ENCODE measurements at places on chromosomes 16 and 17. TPM values are rescaled to one million over a fixed set of nuclear protein-coding genes. Genes with fewer than 3 reads are reported as not detected.

Gene ALOXE3
- 1.2 TPM for total RNA-seq

Gene SPNS3
- 4.9 TPM for total RNA-seq

Gene KIAA0753
- 15.9 TPM for total RNA-seq

DNA sequence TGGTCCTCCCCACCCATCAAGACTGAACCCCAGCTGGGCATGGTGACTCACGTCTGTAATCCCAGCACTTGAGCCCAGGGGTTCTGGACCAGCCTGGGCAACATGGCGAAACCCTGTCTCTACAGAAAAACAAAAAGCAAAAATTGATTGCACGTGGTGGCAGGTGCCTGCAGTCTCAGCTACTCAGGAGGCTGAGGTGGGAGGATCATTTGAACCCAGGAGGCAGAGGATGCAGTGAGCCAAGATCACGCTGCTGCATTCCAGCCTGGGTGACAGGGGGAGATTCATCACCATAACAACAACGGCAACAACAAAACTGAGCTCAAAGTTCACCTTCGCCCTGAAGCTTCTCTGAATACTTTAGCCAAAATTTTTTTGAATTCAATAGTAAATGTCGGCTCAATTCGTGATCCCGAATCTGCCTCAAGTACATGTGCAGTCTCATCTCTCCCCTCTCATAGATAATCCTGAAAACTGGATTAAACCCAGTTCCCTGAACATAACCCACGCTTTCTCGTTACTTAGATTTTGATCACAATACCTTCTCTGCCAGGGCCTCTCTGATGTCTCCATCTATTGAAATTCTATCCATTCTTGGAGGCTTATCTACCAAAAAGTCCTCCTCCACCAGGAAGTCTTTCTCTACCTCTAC is 13.5 kb upstream of the MYH10 start:
- H3K4me1 ChIP-seq, result no peaks in the 10 kb centered on the region
- H3K4me3 ChIP-seq, result no peak overlapping the region
- no peak for DNase-seq
- H3K27me3 ChIP-seq, result no peaks in the 10 kb centered on the region

Gene CCL3
- 5.6 TPM for total RNA-seq

- no peak for DNase-seq
- no peaks in the 10 kb centered on the region for H3K4me1 ChIP-seq
These were observed 719.7 kb upstream of the CDH8 start for GRCh38 chr16:62755938-62756337.

- H3K4me3 ChIP-seq, result peak overlapping the region; percentile 49
- no peaks in the 10 kb centered on the region for H3K27me3 ChIP-seq
- H3K4me1 ChIP-seq, result peaks cover 73% of the 10 kb centered on the region
- DNase-seq, result no peak
These were observed 952 bp downstream of the CD300A start for GRCh38 chr17:74467221-74467951.

DNA sequence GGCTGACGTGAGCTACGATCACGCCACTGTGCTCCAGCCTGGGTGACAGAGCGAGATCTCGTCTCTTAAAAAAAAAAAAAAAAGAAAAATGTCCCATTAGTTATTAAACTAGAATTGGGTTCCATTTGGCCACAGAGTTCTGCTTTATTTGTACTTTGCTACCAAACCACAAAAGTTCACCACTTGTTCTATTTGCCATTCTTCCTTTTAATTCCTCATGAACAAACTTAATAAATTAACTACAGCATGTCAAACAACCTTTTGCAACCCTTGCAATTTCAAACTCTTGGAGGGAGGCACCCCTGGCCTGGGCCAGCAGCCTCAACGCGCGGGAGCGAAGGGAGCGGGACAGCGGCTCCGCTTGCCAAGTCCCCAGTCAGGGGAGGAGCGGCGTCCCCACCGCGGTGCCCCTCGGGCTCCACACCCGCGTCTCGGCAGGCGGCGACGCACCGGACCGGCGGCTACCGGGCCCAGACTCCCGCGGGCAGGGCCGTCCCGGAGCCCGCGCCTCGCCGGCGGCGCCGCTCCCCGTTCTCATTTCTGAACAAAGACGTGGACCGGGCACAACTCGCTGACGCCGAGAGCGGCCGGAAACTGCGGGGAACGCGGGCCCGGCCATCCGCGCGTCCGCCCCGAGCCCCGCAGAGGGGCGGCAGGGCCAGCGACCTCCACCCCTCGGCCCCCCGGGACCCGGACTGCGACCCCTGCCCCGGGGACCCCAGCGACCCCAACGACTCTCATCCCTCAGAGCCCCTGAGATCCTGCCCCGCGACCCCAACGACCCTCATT is 775 bp downstream of the CYTH1 start:
- H3K36me3 ChIP-seq, result peaks cover 3% of the 10 kb centered on the region
- peak overlapping the region; percentile 62 for H3K4me3 ChIP-seq
- peak overlapping the region; percentile 83 for H3K27ac ChIP-seq
- no peaks in the 10 kb centered on the region for H3K27me3 ChIP-seq

DNA sequence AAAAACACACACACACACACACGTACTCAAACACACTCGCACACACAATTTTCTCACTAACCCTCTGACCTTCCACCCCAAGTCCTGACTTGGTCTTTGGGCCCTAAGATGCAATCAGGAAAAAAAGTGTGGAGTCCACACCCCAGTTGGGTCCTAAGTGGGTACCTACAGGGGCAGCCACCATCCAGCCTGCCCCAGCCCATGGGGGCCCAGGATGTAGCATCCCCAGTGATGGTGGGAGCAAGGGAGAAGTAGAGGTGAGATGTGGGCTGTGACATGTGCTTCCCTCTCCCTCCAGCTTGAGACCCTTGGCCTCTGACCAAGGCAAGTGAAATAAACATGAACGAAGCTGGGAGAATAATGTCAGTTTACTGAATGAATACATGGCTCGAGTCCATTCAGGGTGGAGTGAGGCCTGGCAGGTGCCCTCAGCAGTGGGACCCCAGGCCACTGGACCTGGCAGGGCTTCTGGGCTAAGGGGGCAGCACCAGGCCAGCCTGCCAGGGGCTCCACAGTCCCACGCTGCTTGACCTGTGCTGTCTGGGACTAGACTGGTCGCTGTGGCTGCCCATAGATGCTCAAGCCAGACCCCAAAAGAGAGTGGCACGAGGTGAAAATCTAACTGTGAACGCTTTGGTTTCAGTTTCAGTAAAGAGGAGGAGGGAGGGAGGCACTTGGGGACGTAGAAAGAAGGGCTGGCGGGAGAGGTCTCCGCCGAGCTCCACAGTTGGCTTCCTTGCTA is 73.7 kb downstream of the MRC2 start:
- H3K36me3 ChIP-seq, result no peaks in the 10 kb centered on the region
- peaks cover 2% of the 10 kb centered on the region for H3K27me3 ChIP-seq
- no peak overlapping the region for H3K27ac ChIP-seq
- no peak for DNase-seq

- no peak overlapping the region for H3K4me3 ChIP-seq
- DNase-seq, result no peak
- no peak overlapping the region for H3K27ac ChIP-seq
- H3K27me3 ChIP-seq, result peaks cover 4% of the 10 kb centered on the region
- peaks cover 21% of the 10 kb centered on the region for H3K4me1 ChIP-seq
These were observed 3.3 kb upstream of the HBM start for GRCh38 chr16:162271-162991.

DNA sequence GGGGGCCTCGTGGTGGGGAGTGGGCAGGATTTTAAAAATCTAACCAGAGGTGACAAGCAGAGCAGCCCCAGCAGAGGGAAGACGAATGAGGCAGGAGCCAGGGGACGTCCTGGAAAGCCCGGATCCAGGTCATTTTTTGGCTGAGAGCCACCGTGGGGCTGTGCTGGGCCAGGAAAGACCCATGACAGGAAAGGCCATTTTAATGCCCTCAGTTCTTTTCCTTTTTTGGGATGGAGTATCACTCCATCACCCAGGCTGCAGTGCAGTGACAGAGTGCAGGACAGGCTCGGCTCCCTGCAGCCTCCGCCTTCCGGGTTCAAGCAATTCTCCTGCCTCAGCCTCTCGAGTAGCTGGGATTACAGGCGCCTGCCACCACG is 30.5 kb upstream of the JPH3 start:
- no peak overlapping the region for H3K4me3 ChIP-seq
- H3K4me1 ChIP-seq, result no peaks in the 10 kb centered on the region
- peaks cover 26% of the 10 kb centered on the region for H3K27me3 ChIP-seq
- no peak overlapping the region for H3K27ac ChIP-seq
- no peak for DNase-seq

DNA sequence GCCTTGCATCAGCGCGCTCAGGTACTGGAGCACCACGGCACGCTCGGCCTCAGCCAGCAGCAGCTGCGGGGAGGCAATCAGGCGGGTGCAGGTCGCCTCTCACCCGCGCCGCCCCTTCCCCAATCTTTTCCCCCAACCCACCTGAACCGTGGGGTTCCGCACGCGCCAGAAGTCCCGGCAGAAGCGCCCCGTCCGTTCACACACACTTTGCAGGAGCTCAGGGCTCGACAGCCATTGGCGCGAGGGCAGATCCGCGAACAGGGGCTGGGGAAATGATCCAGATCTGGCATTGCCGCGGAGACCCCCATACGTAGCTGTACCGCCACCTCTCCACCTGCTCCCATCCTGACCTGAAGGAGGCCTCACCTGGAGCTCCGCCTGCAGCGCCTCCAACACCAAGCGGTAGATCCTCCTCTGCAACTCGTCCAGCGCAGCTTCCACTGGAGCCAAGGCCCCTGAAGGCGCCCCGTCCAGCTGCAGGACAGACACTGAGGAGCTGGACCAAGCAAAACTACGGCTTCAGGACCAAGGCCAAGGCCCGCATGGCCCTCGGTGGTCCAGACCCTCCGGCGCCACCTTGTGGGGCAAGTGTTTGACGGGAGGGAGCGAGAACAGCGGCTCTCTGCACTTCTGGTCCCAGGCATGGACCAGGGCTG is 1.4 kb upstream of the MATCAP1 start:
- peaks cover 35% of the 10 kb centered on the region for H3K27me3 ChIP-seq
- peaks cover 22% of the 10 kb centered on the region for H3K4me1 ChIP-seq
- peak; percentile 79 for DNase-seq
- peak overlapping the region; percentile 1 for H3K4me3 ChIP-seq
- no peak overlapping the region for H3K27ac ChIP-seq

DNA sequence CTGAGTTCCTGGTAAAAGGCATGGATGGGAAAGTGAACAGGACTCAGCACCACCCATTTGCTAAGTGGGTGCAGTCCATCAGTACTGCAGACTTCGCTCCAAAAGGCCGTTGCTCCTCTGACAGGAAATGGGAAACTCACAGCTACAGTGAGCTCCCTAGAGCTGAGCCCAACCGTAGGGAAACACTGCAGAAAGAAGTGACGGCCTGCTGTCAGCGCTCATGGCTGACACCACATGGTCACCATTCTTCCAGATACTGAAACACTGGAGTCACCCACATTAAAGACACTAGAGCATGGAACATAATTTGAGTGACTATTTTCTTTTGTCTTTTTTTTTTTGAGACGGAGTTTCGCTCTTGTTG is 31.9 kb downstream of the UBE2O start:
- no peaks in the 10 kb centered on the region for H3K4me1 ChIP-seq
- no peak overlapping the region for H3K4me3 ChIP-seq
- no peak for DNase-seq
- no peaks in the 10 kb centered on the region for H3K27me3 ChIP-seq
- H3K36me3 ChIP-seq, result peaks cover 11% of the 10 kb centered on the region

GRCh38 chr17:48647103-48647962 is 21.2 kb upstream of the HOXB9 start:
- H3K27ac ChIP-seq, result no peak overlapping the region
- H3K4me3 ChIP-seq, result peak overlapping the region; percentile 56
- H3K27me3 ChIP-seq, result peaks cover 58% of the 10 kb centered on the region
- no peaks in the 10 kb centered on the region for H3K36me3 ChIP-seq
- peaks cover 7% of the 10 kb centered on the region for H3K4me1 ChIP-seq
- no peak for DNase-seq

Gene NGFR
- 0.30 TPM for total RNA-seq

- H3K36me3 ChIP-seq, result no peaks in the 10 kb centered on the region
- H3K27ac ChIP-seq, result peak overlapping the region; percentile 9
- peak overlapping the region; percentile 27 for H3K4me3 ChIP-seq
- no peak for DNase-seq
- H3K27me3 ChIP-seq, result peaks cover 13% of the 10 kb centered on the region
These were observed 16.7 kb downstream of the TPSG1 start for GRCh38 chr16:1208239-1208830.

Gene TEKT3
- total RNA-seq, result 0.35 TPM

Gene HCRT
- total RNA-seq, result not detected

DNA sequence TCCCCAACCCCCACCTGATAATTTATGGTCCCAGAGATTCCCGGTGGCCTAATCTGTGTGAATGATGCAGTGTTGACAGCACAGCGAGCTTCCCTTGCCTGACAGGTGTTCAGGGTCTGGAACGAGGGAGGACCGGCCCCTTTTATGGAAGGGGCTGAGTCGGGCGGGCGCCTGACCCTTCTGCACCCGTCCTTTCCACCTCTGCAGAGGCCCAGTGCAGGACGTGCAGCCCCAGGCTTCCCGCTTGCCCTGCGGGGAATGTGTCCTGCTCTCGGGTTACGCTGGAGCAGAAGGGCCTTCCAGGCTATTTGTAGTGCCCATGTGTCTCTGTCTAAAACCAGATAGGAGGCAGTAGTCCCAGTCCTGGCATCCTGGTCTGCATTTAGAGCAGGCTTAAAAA is 16.2 kb downstream of the SMTNL2 start:
- H3K4me3 ChIP-seq, result no peak overlapping the region
- DNase-seq, result no peak
- H3K27ac ChIP-seq, result no peak overlapping the region
- H3K27me3 ChIP-seq, result no peaks in the 10 kb centered on the region

Gene EPOP
- 0.90 TPM for total RNA-seq

DNA sequence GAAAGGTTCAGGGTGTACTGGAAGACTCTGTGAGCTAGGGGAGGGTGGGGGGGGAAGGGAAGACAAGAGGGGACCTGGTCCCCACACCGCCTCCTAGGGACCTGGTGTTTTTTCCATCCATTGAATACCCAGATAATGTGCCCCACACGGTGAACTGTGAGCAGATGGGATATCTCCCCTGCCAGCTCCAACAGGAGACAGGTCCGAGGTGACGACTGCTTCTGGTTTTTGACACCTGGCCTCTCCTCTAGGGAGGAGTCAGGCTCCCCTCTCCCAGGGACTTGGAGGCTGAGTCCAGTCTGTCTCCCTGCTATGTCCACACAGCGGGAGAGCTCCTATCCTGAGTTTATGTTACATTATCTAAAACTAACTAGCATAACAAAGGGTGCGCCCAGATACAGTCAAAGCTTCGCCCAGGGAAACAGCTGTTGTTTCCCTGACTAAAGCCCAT is 1.8 kb downstream of the MARVELD3 start:
- DNase-seq, result no peak
- peaks cover 12% of the 10 kb centered on the region for H3K4me1 ChIP-seq

Measured in T-cell (primary cell).